ENCODE measurements at places on chromosomes 11 and 22.

GRCh38 chr11:130847517-130847916 is 68.8 kb downstream of the SNX19 start:
- no peak for DNase-seq

DNA sequence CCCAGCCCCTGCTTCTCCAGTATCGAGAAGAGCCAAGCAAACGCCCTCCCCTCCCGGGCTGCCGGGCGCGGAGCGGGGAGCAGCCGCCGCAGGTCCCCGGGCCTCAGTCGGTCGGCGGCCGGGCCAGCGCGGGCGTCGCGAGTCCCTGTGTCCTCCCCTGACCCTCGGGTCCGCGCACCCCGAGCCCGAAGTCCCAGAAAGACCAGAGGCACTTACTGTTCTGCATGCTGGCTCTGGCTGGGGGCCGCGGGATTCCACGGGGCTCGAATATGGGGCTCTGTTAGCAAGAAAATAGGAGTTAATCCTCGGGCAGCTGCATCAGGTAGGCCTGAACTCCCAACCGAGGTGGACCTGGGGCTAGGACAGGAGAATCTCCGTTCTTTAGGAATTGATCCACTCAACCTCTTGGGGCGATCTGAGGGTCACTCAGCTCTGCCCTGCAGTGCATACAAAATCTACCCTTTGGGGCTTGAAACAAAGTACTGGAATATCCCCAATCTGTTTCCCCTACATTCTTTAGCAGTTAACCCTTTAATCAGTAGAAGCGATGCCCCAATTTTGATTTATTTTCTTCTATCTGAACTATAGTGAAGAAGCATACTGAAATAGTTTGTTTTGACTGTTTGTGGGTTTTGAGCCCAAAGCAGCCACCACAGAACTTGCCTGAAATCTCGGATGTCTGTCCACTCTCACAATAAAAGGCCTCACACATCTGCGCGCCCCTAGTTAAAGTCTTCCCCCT is 4.8 kb downstream of the PAX6 start:
- no peak for DNase-seq

DNA sequence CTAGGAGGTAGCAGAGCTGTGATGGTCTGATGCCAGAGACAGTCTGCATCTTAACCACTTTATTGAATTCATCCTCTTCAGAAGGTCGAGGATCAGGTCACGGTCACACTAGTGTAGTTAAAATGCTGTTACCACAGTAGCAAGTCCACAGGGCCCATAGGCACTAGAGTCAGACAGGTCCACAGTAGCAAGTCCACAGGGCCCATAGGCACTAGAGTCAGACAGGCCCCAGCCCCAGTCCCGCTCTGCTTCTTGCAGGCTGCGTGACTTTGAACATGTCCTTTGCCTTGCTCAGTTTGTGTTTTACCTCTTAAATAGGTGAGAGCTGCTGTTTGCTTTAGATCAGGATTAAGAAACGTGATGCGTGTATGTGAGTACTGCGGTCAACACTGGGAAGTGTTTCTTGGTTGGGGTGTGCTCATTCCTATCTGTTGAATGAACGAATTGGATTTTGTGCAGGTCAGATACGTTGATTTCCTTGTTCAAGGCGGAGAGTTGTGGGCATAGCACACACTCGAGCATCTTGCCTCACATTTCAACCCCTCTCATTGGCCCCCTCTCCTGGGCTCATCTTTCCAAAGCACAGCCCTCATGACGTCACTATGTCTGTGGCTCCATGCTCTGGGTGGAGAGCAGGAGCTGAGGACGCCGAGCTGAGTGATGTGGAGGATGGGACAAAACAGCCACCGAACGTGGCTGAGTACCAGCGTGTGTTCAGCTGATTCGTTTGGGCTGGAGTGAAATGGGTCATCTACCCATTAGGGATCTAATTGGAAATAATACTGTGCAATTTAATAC is 191.7 kb downstream of the TBC1D22A start:
- no peak for DNase-seq

- DNase-seq: no peak
These were observed 54.9 kb downstream of the ME3 start for GRCh38 chr11:86617502-86617901.

DNA sequence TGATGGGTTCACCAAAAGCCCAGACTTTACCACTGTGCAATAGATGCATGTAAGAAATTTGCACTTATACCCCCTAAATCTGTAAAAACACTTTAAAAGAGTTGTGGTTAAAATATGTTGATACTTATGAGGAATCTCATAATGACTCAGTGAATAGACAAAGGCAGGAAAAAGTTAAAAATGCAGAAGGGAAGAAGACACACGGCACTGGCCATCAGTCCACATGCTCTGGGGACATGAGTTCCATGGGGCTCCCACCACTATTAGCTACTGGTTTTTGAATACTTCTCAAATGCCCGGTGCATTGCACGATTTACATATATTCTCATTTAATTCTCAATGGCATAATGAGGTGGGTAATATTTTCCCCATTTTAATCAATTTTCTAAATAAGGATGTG is 59.3 kb upstream of the BLID start:
- DNase-seq: no peak

DNA sequence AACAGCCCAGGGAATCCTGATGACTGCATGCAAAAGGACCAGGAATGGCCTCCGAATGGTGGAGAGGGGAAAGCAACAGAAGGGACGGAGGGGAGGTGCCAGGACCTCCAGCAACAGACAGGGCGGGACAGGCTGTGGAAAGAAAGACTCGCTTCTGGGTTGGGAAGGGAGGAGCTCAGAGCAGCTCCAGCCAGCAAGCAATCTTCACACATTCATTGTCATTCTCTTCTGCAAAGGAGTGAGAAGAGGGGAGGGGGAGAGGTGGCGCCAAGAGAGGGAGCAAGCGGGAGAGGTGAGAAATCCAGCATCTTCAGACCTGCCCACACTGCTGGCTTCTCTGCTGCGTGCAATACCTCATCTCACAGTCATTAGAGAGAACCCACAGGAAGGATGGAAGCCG is 509.0 kb downstream of the BUD13 start:
- no peak for DNase-seq

DNA sequence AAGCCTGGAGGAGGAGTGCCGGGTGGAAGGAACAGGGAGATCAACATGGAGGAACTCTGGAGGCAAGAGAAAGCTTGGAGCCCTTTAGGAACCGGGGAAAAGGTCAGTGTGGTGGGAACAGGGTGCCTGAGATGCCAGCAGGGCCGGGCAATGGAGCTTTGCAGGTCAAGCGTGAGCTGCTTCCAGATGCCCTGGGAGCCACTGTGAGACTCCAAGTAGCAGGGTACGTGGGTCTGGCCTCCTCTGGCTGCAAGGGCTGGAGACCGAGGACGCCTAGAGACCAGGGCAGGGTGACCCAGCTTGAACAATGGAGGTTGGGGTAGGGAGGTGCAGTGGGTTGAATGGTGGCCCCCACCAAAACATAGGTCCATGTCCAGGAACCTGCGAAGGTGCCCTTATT is 15.6 kb upstream of the EMID1 start:
- DNase-seq: no peak

GRCh38 chr22:38032681-38033521 is 24.3 kb upstream of the PICK1 start:
- DNase-seq: no peak

- no peak for DNase-seq
These were observed 4.8 kb downstream of the FGF3 start for GRCh38 chr11:69814411-69814810.

DNA sequence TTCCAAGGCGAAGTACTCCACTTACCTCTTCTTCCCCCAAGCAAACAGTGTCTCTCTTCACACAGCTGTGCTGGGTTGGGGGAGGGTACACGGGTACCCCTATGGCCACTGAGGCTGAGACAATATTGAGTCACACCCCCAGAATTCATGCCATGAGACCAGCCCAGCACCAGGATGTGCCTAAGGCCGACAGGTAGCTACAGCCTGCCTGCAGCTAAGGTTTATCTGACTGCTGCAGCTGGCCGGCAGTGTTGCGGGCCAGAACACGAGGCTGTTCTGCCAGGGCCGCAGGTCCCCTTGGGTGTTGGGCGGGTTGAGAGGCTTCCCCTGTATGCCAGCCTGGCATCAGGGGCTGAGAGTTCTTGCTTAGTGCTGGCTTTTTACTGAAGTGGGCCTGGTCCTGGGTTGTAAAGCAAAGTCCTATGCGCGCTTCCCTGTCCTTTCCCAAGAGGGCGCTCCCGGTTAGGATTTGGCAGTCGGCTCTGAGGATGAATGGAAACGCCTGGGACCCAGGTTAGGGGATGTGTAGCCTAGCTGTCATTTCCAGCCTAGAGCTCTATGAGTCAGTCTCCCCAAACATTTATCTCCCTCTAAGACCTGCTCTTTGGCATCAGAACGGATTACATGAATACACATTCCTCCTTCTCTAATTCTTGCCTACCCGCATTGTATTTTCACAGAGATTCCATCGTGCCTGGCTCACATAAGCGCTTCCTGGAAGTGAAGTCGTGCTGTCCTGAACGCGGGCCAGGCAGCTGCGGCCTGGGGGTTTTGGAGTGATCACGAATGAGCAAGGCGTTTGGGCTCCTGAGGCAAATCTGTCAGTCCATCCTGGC is 7.1 kb downstream of the USP18 start:
- DNase-seq: peak; percentile 8

DNA sequence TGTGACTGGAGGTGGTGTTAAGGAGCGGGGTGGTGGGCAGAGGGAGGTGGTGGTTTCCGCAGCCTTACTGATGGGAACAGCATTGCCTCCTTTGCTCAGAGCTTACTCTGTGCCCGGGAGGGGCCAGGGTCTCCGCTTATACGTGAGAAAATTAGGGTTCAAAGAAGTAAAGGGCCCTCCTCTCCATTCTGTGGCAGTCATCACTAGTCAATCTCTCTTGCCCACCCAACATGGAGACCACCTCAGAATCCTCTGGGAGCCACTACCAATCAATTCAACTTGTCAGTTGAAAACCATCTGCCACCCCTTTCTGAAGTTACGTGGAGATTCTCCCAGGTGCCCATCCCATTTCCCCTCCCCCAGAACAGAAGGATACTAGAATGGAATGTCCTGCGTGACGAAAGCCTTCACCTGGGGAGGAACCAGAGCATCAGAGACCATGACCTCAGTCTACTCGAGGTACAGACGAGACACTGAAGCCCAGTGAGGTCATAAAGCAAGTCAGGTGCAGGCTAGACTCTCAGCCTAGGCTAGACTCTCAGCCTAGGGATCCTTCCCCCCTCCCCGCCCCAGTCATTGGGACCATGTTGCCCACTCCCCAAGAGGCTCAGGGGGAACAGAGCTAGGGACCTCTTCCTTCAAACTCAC is 2.0 kb downstream of the SELENOM start:
- DNase-seq: no peak

DNA sequence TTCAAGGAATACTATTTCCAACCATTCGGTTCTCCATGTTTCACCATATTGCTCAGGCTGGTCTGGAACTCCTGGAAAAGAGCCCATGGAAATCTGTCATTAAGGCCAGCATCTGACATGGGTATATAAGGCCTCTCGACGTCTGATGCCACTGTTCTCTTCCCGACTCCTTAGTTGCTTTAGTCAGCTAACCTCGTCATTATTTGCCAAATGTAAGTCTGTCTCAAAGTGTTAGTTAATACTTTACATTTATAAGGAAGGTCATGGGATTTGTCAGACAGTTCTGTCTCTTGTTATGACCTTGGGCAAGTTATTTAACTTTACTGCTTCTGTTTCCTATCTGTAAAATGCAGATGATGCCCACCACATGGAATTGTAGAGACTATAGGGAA is 1.6 kb downstream of the MRPL48 start:
- no peak for DNase-seq

- DNase-seq: no peak
These were observed 63.0 kb downstream of the TNRC6B start for GRCh38 chr22:40240686-40241085.

- DNase-seq: no peak
These were observed 34.2 kb upstream of the FTH1 start for GRCh38 chr11:62001450-62002191.

DNA sequence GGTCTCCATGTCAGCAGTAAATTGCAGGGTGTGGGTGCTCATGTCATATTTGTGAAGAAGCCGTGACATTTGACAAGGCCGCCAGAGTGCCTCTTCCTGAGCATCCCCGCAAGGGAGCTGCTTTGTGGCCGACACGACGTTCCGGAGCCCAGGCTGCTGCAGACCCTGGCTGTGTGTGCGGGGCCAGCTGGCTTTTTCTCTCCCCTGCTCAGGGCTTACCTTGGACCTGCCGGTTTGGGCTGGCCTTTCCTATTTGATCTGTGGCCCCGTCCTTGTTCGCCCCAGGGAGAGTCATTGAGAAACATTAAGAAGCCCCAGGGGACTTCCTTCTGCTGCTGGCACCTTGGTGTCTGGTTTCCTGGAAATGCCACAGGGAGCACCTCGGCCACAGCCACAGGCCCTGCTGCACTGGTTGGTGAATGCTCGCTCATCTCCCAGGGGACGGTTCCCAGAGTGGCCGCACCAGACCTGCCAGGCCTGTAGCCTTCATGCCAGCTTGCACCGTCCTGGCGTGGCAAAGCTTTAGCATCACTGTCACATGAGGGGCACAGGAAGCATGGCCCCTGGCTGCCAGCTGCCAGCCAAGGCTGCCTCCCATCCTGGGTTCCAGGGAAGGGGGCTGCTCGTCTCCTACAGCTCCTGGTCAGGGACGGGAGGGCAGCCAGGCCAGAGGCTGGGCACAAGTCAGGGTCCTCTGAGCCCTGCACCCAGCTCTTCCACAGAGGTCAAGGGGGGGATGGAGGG is 5.4 kb downstream of the GRK2 start:
- DNase-seq: peak; percentile 70

DNA sequence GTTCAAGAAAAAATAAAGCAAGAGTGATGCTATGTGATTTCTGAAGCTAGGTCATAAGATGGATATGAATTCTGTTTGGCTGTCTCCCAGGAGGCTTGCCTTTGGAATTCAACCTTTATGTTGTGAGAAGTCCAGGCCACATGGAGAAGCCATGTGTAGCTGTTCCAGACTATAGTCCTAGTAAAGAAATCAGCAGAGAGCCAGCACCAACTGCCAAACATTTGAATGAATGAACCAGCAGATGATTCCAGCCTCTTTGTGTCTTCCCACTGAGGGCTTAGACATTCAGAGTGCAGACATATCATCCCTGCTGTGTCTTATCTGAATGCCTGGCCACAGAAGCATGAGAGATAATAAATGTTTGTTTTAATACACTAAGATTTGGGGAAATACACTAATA is 1150.6 kb downstream of the DLG2 start:
- DNase-seq: no peak

GRCh38 chr22:20130319-20130718 is 1.3 kb upstream of the ZDHHC8 start:
- no peak for DNase-seq

DNA sequence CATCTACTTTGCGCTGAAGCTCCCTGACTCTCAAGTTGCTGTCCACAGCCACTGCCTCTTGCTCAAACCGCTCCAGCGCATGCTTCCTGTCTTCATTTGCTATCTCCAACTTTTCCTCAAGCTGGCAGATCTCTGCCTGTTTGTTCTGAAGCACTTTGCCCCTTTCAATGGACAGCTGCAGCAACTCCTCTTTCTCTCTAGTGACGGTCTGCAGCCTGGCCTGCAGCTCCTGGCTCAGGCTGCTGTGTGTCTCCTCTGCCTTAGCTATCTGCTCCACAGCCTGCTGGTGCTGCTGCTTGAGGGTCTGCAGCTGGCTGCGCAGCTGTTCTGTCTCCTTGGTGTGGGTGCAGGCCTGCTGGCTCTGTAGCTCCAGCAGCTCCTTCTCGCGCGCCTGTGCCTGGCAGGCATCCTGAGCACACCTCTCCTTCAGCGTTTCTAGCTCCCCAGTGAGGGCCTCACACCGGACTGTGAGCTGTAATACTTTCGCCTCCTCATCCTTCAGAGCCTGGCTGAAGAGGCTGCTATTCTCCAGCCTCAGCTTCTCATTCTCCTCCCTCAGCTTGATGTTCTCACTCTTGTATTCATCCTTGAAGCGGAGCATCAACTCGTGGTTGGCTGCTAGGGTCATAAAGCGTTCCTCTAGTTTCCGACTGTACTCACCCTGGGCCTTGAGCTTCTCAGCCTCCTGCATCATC is 723 bp downstream of the CCDC89 start:
- no peak for DNase-seq

GRCh38 chr11:126722006-126722736 is 278.4 kb downstream of the KIRREL3 start:
- no peak for DNase-seq

Measured in CD4-positive, alpha-beta T cell treated with Interferon gamma for 1 hour (primary cell).